ENCODE measurements at places on chromosomes 3 and 15.

GRCh38 chr3:23209747-23210487 is 6.8 kb downstream of the UBE2E2 start:
- DNase-seq: no peak

GRCh38 chr15:42264795-42265194 is 8.2 kb upstream of the GANC start:
- no peak for DNase-seq

GRCh38 chr3:107942244-107942643 is 148.6 kb downstream of the CD47 start:
- DNase-seq: no peak

- no peak for DNase-seq
These were observed 485.5 kb upstream of the THBS1 start for GRCh38 chr15:39095218-39095879.

DNA sequence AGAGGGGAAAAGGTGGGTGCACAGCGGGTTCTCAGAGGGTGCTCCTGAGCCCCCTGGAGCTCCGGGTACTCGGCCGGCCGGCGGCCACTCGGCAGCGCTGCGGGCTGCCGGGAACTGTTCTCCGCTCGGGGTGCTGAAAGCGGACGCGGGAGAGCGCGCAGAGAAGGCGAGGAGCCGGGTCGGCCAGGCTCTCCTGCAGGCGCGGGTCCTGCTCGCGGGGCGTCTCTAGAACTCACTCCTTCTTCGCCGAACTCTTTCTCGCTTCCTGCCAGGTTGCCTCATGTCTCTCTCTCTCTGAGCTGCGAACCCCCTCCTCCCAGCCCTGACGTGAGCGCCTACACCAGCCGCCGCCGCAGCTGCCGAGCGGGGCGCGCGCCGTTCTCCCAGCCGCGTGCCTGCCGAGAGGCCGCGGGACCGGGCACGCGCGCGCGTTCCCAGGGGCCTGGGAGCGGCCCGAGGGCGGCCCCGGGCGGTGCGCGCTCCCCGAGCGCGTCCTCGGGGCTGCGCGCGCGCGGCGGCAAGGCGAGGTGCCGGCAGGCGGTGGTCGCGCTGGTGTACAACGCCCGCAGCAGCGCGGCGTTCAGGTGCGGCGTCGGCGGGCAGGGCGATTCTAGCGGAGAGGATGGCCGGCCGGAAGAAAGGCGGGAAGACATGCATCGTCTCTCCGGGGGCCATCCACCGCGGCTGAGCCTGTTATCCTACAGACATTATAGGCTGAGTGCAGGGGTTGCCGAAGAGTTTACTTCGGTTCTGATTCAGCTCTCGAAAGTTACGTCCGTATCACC is at the start of gene PEX5L:
TSS of gene PEX5L (minus strand) at position 267 of the 785 bp plus-strand sequence. CDS start 338 bp downstream, outside the sequence.
- DNase-seq: peak; percentile 64

DNA sequence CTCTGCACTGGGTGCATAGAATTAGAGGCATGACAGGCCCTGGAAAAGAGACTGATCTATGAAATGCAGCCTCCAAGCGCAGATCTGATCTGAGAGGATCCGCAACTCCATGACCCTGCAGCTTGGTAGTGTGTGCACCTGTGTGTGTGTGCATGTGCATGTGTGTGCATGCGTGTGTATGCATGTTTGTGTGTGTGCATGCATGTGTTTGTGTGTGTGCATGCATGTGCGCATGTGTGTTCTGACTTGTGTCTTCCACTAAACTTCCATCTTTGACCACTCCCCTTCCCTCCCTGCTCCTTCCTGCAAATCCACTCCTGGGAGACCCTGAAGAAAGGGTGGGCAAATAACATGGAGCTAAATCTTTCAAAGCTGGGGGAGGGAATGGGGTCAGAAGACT is 256.9 kb downstream of the PLCL2 start:
- DNase-seq: no peak

DNA sequence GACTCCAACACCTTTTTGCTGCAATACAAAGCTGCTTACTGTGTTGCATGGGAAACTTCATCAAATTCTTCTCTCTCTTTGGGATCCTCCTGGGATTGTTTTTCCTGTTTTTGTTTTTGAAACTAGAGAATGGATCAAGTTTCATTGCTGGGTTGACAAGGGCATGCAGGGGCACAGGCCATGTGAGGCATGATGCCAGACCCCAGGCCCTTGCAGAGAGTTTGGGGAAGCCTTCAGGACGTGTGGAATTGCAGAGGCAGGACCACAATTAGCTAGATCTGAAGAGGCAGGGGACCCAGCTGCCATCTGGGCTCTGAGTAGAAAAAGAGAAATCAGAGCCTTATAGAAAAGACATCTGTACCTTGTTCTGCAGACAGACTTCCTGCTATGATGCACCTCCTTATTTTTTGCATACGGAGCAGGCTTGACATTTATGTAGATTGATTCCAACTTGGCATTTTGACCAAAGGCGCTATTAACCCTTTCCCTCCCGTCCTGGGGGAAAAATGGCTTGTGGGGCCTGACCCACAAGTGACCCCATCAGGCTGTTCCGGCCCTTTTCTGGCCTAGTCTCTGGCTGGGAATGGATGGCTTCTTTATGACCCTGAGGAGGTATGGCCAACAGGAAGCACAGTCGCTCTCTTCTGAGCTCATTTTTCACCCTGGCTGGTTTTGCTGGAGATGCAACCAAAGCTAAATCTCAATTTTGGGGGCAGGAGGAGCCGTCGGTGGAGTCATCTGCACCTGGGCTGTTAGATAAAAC is 44.3 kb upstream of the CHRNB4 start:
- no peak for DNase-seq

DNA sequence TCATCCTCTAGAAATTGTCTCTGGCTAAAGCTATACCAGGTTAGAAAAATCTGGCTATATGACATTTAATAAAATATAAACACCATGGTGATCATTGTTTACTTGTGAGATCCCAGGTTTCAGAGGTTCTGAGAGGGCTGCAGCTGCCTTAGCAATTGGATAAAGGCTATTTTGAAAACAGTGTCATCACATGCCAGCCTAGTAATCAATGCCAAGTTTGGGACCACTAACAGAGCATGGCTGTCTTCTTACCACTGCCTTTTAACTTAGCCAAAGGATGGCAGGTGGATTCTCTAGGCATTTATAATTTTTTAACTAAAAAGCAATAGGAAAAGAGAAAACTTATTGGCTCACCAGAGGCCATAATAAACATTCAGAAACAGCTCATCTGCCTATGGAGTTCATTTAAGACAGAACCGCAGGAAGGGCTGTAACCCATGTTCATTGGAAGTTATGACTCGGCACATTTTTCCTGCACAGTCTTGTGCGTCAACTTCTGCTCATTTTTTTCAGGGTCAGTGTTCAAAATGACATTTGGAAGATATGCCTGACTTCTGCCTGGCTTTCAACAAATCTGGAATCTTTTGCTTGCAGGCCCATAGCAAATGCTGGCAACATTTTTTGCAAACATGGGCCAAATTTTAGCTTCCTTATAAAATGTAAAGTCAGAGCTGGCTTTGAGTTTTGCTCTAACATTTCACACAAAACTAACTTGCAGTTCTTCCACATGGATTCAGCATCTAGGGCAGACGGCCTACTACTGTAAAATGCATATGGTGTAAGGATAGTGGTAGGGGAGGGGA is 476.0 kb upstream of the TBL1XR1 start:
- no peak for DNase-seq

DNA sequence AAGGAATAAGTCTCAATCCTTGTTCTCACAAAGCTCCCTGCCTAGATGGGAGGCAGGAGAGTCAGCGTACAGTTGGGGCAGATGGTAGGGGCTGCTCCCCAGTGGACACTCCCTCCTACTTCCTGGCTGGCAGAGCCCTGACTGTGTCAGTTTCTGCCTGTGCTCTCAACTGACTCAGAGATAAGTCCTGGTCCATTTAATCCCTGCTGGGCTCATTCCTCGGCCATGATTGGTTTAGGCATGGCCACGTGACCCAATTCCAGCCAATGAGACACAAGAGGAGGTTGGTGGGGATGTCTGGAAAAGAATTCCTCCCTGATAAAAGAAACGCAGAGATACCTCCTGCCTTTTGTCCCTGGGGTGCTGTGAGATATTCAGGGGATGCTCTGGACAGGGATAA is 118.1 kb upstream of the SLC6A11 start:
- DNase-seq: no peak

- DNase-seq: no peak
These were observed 91.0 kb downstream of the XRN1 start for GRCh38 chr3:142356818-142357217.

DNA sequence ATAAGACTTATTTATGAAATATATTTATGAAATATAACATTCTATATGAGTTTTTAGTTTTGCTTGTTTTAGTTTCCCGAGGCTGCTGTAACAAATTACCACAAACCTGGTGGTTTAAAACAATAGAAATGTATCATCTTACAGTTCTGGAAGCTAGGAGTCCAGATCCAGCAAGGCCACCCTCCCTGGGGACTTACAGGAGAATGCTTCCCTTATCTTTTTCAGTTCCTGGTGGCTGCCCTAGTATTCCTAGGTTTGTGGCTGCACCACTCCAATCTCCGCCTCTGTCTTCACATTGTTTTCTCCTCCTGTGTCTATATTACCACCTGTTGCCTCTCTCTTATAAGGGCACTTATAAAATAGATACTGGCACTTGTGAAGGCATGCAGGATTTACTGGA is 877.8 kb downstream of the TUSC7 start:
- DNase-seq: no peak

DNA sequence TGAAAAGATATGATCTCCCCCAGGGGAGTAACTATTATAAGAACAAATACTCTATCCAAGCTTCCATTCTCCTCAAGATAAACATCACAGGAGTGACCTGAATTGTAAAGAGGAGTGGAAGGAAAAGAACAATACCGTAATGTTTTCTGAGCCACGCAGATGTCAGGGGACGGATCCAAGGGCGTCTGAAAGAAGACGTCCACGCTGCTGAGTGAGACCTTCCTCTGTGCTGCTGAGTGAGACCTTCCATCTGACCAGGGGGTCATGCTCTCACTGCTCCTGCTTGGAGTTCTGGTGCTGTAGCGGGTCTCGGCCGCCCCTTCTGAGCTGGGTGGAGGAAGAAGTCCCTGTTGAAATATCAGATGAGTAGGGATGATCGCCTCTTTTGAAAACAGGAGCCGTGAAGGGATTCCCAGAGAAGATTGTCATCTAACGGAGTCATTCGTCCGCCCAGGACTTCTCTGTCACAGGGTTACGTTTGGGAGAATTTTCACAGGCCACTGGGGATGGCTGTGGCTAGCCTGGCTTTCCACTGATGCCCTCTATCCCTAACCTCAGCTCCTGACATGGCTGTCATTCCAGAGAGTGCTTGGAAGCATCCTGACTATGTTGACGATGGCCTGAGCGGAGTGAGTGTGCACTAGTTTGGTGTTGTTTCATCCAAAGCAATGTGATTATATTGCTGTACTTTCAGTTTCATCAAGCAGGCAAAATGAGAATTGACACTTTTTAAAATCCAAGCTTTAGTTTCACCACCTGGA is 184.9 kb downstream of the APBA2 start:
- DNase-seq: peak; percentile 73

DNA sequence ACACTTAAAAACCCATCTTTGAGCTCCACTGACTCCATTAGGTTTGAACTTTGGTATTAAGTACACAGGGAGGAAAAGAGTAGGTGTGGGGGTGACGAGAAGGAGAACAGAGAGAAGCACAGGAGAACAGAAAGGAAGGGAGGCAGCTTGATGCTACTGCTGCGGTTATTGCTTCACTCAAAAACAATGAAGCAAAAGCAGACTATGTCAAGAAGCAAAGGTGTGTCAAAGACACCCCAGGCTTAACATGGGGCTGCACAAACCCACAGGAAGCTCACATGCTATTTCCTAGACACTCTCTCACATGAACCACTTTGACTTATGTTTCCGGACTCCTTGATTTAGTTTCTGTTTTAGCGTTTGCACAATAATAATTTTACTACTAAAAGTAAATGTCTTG is 961.0 kb upstream of the CFAP20DC start:
- no peak for DNase-seq

DNA sequence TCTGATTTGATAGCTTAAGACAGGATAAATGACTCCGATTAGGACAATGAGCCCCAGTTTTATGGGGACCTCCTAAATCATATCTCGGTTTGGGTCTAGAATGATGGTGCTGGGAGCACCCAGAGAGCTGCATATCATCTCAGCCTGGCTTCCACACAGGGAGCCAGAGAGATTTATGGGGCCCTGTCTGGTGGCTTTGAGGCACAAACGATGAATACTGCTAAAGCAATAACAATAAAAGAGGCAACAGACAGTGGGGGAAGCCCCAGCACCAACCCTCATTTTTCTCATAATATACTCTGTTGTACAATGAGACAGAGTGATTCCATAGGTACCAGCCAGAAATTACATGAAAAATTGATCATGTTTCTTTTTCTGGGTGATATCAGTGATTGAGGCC is 889.0 kb upstream of the CFAP20DC start:
- no peak for DNase-seq

GRCh38 chr15:60091157-60091556 is 87.0 kb downstream of the FOXB1 start:
- DNase-seq: no peak

GRCh38 chr3:36214460-36214859 is 165.8 kb upstream of the STAC start:
- no peak for DNase-seq

- peak; percentile 41 for DNase-seq
These were observed at the start of gene GCHFR for GRCh38 chr15:40763801-40764628. GCHFR (plus strand) TSS chr15:40764068; CDS start chr15:40764181, 113 bp downstream.

- DNase-seq: no peak
These were observed 529.6 kb downstream of the SHQ1 start for GRCh38 chr3:72318504-72319193.

GRCh38 chr3:153970741-153971347 is 150.3 kb upstream of the ARHGEF26 start:
- DNase-seq: no peak

GRCh38 chr15:43370310-43370974 is 401 bp downstream of the ZSCAN29 start:
- DNase-seq: peak; percentile 40

GRCh38 chr15:72844067-72844466 is 60.5 kb upstream of the ADPGK start:
- no peak for DNase-seq

DNA sequence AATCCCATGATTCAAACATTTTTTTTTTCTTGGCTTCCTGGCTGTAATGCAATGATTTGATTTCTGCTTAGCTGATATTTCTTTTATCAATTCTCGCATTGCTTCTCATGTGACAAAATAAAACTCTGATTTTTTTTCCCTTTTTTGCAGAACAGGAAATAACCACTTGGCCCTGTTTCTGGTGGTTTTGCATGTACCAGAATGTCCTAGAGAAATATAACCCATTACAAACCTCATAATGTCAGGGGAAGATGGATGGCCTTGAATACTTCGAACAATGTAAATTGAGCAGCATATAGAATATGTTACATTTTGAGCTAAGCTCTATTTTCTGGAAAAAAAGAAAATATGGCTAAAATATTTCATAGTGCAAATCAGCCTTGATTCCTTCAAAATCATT is 275.6 kb downstream of the RAP2B start:
- no peak for DNase-seq

DNA sequence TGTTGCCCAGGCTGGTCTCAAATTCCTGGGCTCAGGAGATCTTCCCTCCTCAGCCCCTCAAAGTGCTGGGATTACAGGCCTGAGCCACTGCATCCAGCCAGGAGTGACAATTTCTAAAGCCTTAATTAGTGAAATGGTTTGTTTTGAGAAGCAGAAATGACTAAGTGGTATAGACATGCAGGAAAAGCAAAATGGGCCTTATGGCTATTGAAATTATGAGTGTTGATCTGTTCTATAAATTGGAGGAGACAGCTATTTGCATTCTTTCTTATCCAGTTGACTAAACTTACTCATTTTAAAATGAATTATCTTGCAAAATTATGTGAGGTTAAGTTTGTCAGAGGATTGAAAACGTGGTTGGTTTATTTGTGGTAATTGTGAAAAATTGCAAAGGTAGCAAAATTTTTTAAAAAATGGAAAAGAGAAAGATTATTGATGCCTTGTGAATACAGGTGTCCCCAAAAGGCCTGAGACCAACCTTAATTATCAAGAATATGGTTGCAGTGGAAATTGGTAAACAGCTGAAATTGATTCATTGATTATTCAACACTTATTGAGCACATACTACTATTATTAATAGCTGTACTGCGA is 7.9 kb downstream of the RAP2B start:
- DNase-seq: no peak
